ENCODE measurements at places on chromosomes 7 and 10.

- no peak for DNase-seq
Observed at GRCh38 chr7:98687111-98687751, 70.1 kb downstream of the NPTX2 start.

- no peak for DNase-seq
Observed at GRCh38 chr10:130455791-130456190, 319.6 kb downstream of the GLRX3 start.

- DNase-seq = no peak
Observed at GRCh38 chr7:111436608-111437007, 125.7 kb downstream of the IMMP2L start.

DNA sequence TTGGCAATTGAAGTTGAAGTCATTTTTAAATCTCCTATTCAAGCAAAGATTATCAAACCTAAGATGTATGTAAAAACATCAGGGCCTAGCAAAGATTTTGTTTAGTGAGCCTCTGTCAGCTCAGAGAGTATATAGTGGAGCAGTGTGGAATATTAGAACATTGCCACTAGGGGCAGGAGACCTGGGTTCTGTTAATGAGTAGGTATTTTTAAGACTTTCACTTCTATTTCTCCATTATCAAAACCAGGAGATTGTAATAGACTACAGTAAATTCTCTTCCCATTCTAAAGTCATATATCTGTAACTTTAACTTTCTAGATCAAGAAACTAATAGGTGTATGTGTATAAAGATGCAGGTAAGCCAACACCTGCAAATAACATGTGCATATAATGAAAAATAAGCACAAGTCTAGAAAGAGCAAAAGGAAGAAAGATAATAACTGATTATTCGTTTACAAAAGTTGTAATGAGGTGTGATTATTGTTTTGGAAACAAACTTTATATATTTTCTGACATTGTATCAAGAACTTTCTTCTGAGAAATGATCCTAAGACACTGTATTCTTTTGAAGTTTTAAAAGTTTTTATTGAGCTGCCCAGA lies 64.4 kb downstream of the KCND2 start:
- DNase-seq = no peak

DNA sequence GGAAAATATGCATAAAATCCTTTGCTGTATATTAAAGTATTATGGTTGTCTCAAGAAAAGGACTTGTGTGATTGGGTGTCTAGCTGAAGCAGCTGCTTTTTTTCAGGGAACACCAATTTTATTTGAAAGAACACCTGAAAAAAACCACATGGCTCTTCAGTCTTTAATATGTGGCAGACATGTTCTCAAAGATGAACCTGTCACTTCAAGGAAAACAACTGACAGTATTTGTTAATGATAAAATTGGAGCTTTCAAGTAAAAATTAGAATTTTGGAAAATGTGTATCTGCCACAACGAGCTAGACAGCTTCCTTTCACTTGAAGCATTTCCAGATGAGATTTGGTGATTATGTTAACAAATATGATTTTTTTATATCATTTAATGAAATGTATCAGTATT lies 59.3 kb downstream of the INHBA start:
- no peak for DNase-seq

GRCh38 chr10:101901340-101901739 lies 57.7 kb upstream of the KCNIP2 start:
- no peak for DNase-seq

GRCh38 chr10:23870651-23871610 lies 338.0 kb upstream of the KIAA1217 start:
- DNase-seq = no peak

DNA sequence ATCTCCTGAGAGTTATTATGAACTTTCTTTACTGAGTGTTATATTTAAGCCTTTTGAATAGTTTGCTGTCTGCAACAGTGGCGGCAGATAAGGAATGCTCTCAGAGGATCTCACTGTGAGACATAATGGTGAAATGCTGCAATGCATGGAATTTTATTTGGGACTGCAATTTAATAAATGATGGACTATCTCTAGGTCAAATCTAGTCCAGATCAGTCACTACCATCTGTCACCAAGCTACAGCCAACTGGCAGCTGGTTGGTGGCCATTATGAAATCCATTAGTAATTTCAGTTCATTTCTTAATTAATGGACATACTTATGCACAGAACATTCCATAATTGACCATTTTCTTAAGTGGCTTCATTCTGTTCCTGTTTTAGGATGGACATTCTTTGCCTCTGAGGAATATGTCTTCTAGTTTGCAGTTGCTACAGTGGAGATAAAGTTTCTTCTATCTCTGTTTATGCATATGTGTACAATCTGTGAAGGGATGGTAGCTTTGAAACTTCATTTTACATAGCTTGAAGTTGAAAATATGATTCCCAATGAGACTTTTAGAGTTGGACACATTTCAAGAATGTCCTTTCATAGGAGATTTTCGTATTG lies 586.6 kb downstream of the SUGCT start:
- peak; percentile 78 for DNase-seq

- no peak for DNase-seq
Observed at GRCh38 chr7:8938044-8938805, 504.8 kb downstream of the NXPH1 start.

GRCh38 chr7:150447966-150448788 lies 2.3 kb upstream of the GIMAP8 start:
- DNase-seq = no peak

- peak; percentile 6 for DNase-seq
Observed at GRCh38 chr7:157686285-157686894, 349.6 kb downstream of the DNAJB6 start.

- no peak for DNase-seq
Observed at GRCh38 chr7:1901431-1902210, 231.5 kb downstream of the ELFN1 start.

DNA sequence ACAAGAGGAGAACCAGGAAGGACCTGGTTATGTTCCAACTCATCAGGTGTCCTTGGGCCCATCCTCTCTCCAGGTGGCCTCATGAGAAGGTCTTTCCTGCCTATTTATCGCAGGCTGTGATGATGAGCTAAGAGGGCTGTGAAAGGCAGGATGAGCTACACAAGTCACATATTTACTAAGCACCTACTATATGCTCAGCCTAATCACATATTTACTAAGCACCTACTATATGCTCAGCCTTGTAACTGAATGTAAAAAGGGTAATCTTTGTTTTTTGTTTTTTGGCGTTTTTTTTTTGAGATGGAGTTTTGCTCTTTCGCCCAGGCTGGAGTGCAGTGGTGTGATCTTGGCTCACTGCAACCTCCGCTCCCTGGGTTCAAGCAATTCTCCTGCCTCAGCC lies 44.2 kb upstream of the NPFFR1 start:
- no peak for DNase-seq

Data from fibroblast of skin of abdomen (primary cell).